ENCODE measurements at places on chromosomes 11 and 22. TPM values are rescaled to one million over a fixed set of nuclear protein-coding genes. Genes with fewer than 3 reads are reported as not detected.

- DNase-seq = no peak
- H3K4me3 ChIP-seq = no peak overlapping the region
Observed at GRCh38 chr11:107956543-107956942, 28.3 kb downstream of the RAB39A start.

DNA sequence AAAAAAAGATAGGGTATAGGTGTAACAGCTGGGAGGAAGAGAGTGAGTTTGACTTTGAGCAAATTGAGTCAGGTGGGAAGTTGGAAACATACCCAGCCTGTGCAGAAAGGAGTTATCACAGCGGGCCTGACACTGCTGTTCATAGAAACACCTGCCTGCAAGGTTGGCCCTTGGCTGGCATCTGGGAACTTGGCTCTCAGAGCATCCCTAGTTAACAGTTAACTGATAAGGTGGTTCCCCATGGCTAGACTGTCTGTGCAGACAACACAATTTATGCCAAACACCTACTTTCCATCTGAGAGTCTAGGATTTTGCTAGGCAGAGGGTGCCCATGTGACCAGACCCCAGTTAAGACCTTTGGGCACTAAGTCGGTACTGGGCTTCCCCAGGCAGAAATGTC is 31.4 kb downstream of the ADAMTS8 start:
- H3K27me3 ChIP-seq = no peaks in the 10 kb centered on the region
- no peaks in the 10 kb centered on the region for H3K36me3 ChIP-seq
- no peak for DNase-seq
- H3K4me3 ChIP-seq = no peak overlapping the region
- H3K27ac ChIP-seq = no peak overlapping the region
- H3K4me1 ChIP-seq = peaks cover 4% of the 10 kb centered on the region

The ALG9 gene
- 30.6 TPM for total RNA-seq

The CYTH4 gene
- total RNA-seq = 153 TPM

DNA sequence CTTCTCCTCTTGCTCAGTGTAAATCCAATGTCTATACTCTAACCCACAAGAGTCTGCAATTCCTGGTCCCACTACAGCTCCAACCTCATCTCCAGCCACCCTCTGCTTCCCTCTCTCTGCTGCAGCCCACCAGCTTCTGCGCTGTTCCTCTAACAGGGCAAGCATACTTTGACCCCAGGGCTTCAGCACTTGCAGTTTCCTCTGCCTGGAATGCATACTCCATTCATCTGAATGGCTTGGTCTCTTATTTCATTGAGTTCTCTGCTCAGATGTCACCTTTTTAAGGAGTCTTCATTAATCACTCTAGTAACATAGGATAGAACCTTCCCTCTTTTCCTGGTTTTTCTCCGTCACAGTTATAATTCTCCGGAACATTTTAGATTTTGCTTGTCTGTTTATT is 141.6 kb downstream of the BUD13 start:
- peaks cover 2% of the 10 kb centered on the region for H3K27me3 ChIP-seq
- H3K4me3 ChIP-seq = no peak overlapping the region
- DNase-seq = no peak
- no peaks in the 10 kb centered on the region for H3K4me1 ChIP-seq

DNA sequence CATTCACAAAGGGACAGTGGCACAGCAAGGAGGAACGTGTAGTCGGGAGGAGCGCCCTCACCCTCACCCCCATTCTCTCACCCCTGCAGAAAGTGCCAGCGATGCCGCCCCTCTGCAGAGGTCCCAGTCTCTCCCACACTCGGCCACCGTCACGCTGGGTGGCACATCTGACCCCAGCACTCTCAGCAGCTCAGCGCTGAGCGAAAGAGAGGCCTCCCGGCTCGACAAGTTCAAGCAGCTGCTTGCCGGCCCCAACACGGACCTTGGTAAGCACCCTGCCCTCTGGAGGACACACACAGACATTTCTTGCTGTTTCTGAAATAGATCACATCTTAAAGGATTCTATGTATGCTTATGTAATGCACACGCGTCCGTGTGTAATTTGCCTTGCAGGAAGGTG is 34.9 kb downstream of the TBC1D22A start:
- no peak overlapping the region for H3K4me3 ChIP-seq
- H3K36me3 ChIP-seq = peaks cover 78% of the 10 kb centered on the region
- H3K27me3 ChIP-seq = no peaks in the 10 kb centered on the region
- DNase-seq = no peak
- H3K27ac ChIP-seq = no peak overlapping the region

- DNase-seq = no peak
- H3K4me3 ChIP-seq = no peak overlapping the region
- no peaks in the 10 kb centered on the region for H3K4me1 ChIP-seq
- H3K27ac ChIP-seq = no peak overlapping the region
- no peaks in the 10 kb centered on the region for H3K36me3 ChIP-seq
- H3K27me3 ChIP-seq = no peaks in the 10 kb centered on the region
Observed at GRCh38 chr11:17515443-17516176, 28.6 kb downstream of the USH1C start.

The FLRT1 gene
- not detected for total RNA-seq

DNA sequence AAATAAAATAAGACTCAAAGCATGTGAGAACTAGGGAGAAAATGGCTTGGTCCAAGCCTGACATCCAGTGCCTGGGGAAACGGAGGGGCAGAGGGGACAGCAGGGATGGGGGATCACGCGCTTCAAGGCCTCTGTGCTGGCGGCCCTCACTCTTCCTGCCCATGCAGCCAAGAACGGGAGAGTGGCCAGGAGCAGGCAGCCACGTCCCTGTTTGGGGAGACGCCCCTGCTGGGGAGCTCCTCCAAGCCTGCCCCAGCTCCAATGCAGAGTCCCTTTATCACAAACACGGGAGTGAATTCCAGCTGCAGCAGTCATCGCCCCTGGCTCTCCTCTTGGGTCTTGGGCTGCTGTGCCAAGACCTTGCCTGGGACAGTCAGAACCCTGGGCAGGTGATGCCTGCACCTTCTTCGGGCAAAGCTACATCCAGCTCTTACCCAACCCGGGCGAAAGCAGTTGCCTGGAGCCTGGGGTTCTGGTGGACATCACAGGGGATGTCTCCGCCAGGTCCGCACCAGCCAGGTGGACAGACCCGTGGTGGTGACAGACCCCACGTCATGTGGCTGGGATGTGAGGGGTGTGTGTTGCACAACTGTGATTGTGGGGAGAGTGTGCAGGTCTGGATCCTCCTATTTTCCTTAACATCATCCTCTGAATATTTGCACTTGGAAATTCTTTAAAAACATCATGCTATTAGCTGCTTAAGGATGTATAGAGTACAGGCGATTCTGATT is 1391.3 kb downstream of the BRD1 start:
- no peak overlapping the region for H3K4me3 ChIP-seq
- H3K27ac ChIP-seq = no peak overlapping the region
- no peaks in the 10 kb centered on the region for H3K36me3 ChIP-seq
- H3K4me1 ChIP-seq = no peaks in the 10 kb centered on the region
- H3K27me3 ChIP-seq = no peaks in the 10 kb centered on the region
- no peak for DNase-seq

GRCh38 chr11:35158701-35159510 is 19.9 kb downstream of the CD44 start:
- H3K4me1 ChIP-seq = peaks cover 100% of the 10 kb centered on the region
- H3K4me3 ChIP-seq = peak overlapping the region; percentile 70
- no peak for DNase-seq

DNA sequence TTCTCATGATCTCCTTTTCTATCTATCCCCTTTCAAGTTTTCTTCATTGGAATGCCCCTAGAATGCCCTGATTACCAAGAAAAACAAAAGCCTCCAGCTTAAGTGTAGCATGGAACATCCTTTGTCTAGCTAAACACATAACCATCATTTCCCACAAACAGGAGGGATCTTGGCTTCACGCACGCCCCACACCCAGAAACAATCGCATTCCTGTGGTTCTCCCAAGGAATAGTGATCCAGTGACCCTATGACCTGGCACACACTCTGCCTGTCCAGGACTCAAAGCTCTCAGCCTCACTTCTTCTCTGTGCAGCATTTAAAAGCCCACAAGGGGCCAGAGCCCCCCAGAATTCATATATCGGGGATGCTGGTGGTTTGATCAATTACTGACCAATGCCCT is 9.3 kb upstream of the POU2AF1 start:
- H3K4me3 ChIP-seq = no peak overlapping the region
- no peaks in the 10 kb centered on the region for H3K36me3 ChIP-seq
- no peak overlapping the region for H3K27ac ChIP-seq
- H3K27me3 ChIP-seq = peaks cover 4% of the 10 kb centered on the region
- no peaks in the 10 kb centered on the region for H3K4me1 ChIP-seq

The PLEKHA7 gene
- total RNA-seq = 1.8 TPM

DNA sequence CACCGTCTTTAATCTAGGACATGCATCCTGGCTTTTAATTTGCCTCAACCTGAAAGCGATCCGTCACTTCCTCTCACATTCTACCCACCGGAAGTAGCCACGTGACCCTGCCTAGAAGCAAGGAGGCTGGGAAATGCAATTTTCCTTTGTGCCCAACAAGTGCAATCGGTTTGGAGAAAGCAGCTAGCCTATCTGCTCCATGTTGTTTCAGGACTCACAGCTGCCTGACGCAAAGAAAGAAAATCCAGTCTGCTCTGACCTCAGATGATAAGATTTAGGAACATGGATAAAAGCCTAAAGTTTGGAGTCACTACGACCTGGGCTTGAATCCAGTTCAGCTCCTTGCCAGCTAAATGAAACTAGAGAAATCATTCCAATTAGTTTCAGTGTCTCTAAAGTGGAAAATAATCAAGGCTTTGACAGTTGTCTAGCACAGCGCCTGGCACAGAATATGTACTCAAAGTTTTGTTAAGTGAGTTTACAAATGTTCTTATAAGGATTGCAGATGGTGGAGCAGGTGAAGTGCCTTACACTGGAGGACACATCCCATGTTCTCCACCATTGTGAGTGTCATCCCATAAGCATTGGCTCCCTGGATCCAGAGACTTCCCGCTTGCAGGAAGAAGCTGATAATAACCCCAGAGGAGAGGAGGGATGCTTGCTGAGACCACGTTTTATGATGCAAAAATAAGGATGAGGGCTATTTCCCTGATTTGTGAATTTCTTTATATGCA is 553.7 kb downstream of the MN1 start:
- H3K36me3 ChIP-seq = no peaks in the 10 kb centered on the region
- no peak for DNase-seq
- H3K4me1 ChIP-seq = no peaks in the 10 kb centered on the region
- H3K27ac ChIP-seq = no peak overlapping the region

DNA sequence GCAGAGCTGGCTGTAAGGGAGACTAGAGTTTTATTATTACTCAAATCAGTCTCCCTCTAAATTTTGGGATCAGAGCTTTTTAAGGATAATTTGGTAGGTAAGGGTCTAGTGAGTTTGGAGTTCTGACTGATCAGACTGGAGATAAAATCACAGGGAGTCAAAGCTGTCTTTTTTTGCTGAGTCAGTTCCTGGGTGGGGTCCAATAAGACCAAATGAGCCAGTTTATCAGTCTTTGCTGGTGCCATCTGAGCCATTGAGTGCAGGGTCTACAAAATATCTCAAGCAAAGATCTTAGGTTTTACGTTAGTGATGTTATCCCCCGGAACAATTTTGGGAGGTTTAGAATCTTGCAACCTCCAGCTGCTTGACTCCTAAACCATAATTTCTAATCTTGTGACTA is 935.1 kb upstream of the RAG2 start:
- H3K27me3 ChIP-seq = no peaks in the 10 kb centered on the region
- H3K27ac ChIP-seq = no peak overlapping the region
- no peaks in the 10 kb centered on the region for H3K36me3 ChIP-seq
- H3K4me3 ChIP-seq = no peak overlapping the region
- no peak for DNase-seq

The CD44 gene
- total RNA-seq = 1,181 TPM

DNA sequence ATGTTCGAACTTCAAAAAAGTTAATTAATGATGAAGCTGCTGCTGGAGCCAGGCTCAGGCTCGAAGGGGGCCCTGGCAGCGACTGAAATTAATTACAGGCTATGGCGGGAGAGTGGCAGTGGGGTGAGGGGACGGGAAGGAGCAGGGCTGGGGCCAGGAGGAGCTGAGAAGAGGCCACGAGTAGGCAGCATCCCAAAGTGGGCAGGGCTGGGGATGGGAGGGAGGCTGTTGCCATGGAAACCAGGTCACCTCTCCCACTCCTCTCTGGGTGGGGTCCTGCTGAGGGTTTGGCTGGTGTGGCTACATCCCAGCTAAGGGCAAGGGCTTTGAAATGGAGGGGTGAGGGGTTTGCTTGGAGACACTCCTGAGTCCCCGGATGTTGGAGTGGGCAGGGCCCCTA is 23.9 kb downstream of the CACNA1I start:
- H3K36me3 ChIP-seq = no peaks in the 10 kb centered on the region
- DNase-seq = no peak

GRCh38 chr11:14112721-14113120 is 150.2 kb downstream of the SPON1 start:
- H3K27me3 ChIP-seq = peaks cover 3% of the 10 kb centered on the region
- no peaks in the 10 kb centered on the region for H3K36me3 ChIP-seq
- H3K4me3 ChIP-seq = no peak overlapping the region
- H3K27ac ChIP-seq = no peak overlapping the region
- DNase-seq = no peak

The ALDH3B2 gene
- total RNA-seq = not detected

- H3K4me3 ChIP-seq = no peak overlapping the region
- no peak for DNase-seq
- no peaks in the 10 kb centered on the region for H3K27me3 ChIP-seq
- peaks cover 28% of the 10 kb centered on the region for H3K36me3 ChIP-seq
Observed at GRCh38 chr11:614021-614622, 1.6 kb downstream of the IRF7 start.

Data from CD4-positive, CD25-positive, alpha-beta regulatory T cell (primary cell).